ENCODE measurements at places on chromosomes 7 and 10.
A peak's percentile ranks its signal among the peaks of the same experiment; 100 is the strongest.

DNA sequence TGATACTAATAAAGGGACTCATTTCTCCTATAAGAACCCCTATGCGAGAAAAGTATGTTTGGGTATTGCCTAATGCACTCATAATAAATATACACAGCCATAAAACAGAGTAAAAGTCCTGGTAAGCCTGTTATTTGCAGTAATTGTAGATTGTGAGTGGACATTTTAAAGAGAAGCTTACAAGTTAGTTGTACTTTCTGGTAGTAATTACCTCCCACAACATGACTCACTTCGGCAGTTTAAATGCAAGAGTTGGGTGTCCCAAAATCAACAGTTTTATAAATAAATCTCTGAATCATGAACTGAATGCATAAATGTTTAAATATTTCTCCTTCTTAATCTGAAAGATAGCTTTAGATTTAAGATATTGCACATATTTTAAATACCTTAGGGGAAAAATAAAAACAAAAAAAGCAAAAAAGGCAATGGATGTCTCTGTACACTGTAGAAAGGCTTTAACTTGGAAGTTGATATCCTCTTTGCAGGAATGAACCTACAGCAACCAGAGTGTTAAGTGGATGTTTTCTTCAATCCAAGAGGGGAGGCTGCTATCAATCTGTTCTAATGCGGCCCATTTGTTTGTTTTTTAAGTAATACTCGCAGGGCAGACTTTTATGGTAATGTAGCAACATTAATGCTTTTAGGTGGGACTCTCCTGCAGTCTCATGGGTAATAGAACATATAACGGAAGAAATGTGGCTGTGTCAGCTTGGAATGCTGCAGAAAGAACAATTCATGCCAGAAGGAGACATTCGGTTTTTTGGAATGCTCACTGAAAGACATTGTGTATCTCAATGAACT, 57.3 kb upstream of the ZEB1 start:
- no peak for DNase-seq

DNA sequence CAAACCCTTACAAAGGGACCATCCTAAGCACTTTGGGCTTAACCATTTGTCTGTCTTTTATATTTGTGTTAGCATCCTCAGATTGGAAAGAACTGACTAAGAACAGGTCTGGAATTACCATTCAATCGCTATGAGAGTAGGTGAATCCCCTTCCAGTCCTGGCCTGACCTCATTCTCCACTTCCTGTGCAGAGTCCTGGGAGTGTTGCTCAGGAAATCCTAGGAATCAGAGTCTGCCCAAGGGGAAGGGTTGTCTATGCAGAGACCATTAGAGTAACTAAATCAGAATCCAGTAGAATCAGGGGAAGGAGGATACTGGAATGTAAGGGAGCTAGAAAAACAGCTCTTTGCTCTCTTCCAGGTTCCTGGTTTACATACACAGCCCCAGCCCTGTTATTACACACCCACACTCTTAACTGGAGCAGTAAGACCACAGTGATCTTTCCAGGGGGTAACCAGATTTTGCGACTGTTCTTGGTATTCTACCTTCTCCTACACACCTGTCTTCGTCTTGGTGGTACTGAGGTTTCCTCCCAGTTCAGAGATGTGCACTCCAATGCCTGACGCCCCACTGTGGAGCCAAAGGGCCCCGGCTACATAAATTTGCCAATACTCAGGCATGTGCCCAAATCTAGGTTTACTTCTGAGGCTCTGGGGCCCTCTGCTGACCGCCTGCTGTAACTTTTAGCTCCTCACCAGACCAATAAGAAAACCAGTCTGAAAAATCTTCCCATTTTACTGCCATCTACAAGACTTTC, 103.7 kb downstream of the RNF216 start:
- no peak for DNase-seq

GRCh38 chr7:30665043-30665442, 17.2 kb downstream of the CRHR2 start:
- no peak for DNase-seq

DNA sequence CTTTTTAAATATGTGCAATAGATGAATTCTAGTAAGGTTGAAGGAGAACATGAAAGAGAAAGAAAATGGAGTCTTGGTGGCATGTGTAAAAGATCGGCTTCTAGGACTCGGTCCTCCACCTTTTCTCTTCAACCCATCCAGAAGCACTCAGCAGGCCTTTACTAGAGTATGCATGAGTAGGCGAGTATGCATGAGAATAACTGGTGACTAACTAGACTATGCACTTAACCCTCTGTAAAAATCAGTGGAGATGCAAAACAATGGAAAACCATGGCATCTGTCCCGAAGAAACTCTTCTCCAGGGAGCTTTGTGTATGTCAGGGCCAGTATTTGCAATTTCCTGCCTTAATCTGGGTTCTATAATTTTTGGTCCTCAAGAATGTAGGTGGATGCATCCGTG, 40.0 kb upstream of the GRB10 start:
- DNase-seq, result no peak

- DNase-seq, result peak; percentile 84
Measured at GRCh38 chr7:66837007-66837406, 84.0 kb upstream of the TMEM248 start.

DNA sequence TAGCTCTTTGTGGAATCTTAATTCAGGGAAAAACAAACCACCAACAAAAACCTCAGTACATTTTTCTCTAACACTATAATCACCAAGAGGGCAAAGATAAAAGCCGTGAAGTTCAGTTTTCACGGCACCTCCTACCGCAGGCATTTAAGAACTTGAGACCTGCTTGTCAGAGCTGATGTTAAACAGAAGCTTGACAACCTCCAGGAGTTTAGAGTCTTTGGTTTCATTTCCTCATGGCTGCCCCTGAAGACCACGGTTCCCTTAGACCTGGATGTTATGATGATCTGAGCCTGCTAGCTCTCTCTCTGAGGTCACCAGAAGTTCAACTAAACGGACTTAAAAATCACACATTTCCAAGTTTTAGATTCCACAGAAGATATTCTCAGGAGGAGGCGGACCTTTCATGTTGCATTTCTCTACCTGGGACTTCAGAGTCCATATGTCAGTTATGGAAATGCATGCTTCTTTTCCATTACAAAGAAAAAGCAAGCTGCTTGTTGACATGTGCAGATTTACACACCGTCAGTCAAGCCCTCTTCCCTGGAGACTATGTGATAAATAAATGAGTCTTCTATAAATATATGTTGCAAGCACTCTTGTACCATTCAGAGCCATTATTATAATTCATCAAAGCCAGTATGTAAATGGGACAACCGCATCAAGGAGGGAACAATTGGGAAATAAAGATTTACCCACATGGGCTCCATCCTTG, 258.0 kb downstream of the GFRA1 start:
- no peak for DNase-seq

GRCh38 chr10:15579605-15580004, 140.1 kb downstream of the ITGA8 start:
- no peak for DNase-seq

DNA sequence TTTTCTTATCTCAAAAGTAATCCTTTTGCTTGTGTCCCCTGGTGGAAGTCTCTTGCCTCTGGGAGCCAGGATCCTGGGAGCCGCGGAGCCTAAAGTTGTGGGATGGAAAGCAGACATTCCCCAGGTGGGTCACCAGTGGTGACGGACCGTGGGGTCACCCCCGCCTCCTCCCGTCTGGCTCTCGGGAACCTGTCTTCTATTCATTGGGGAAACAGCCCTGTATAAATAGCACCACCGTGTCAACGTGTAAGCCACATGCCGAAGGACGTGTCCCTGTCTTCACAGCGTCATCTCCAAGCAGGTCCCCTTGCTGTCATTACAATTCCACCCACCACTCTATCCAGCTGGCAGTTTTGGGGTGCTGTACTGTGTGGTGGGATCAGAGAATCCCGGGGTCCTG, 87.5 kb downstream of the ELFN1 start:
- no peak for DNase-seq

GRCh38 chr10:52923520-52923919, 150.9 kb upstream of the MBL2 start:
- DNase-seq, result no peak

DNA sequence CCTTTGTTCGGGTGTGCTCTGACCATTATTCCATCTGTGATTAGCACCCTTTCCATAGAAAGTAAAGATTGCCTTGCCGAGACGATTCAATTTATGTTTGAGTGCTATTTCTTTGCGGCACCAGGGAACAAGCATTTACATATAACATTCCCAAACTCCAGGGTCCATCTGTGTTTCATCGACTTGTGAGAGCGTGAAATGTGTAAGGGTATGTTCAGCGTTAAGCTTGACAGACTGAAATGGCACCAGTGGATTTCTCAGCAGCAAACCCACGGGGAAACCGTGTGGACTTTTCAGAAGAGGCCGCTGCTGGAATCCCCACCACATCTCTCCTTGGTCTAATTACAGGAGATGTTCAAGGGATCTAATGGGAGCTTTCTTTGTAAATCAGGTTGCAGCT, 270.5 kb downstream of the TCERG1L start:
- DNase-seq, result no peak

DNA sequence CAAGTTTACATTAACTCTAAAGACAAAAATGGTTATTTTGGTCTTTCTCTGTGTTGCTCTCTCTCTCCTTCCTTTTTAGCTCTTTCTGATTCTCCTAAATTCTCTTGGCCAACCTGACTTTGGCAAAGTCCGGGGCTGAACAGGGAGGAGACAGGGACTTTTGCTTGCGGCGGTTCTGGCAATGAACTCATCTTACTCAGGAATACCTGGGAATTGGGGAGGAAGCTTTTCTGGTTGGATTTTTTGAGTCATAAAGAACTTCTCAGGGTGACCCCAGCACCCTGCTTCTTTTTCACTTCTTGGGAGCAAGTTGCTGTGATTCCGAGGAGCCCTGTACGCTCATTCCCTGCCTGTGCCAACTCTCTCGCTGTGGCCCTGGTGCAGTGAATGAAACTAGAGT, 16.0 kb downstream of the GATA3 start:
- DNase-seq, result no peak

DNA sequence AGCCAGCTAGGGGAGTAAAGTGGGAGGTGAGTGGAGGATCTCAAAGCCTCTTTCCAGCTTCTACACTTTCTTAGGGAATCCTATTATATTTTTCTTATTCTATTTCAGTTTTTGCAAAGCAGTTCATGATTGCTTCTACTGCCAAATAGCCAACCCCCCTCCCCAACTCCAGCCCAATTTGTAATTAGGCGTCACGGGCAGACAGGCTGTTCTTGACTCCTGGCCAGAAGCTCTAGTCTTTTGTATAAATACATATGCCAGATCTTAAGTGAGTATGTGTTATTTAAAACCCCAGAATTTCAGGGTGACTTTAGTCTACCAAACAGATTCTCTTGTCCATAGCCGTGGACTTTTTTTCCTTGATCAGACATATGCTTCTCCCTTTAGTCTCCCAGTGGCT, 255.2 kb downstream of the BUB3 start:
- DNase-seq, result no peak

- DNase-seq, result no peak
Measured at GRCh38 chr7:96116173-96116572, 205.7 kb downstream of the SLC25A13 start.

GRCh38 chr10:108902619-108903285, 1020.6 kb downstream of the XPNPEP1 start:
- no peak for DNase-seq

GRCh38 chr7:135205850-135206249, 5.5 kb downstream of the WDR91 start:
- no peak for DNase-seq

DNA sequence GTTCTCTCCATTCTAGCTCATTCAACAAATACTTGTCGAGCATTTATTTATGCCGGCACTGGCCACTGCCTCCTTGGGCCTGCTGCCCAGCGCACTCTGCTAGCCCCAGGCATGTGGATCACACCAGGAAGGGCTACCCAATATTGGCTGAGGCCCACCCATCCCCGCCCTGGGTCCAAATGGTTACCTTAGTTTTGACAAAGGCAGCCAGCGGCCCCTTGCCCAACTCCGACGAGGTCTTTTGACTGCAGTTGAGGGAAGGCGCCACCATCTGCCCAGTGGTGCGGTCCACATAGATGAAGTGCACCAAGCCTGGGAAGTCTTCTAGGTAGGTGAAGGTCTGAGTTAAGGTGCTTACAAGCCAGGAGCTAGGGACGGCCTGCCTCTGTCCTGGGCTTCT, 7.2 kb upstream of the PYROXD2 start:
- no peak for DNase-seq

DNA sequence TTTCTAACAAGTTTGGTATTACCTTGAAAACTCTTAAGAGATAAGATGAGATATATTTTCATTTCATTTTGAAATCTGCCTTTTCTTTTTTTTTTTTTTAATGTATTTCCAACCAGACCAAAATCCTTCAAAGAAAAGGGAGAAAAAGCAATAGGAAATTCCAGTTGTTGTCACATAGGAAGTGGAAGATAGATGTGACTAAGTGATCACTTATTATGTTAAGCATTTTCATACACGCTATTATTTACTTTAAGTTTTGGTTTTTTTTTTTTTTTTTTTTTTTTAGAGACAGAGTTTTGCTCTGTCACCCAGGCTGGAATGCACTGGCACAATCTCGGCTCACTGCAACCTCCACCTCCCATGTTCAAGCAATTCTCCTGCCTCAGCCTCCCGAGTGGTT, 197.2 kb upstream of the FRMD4A start:
- no peak for DNase-seq

GRCh38 chr7:135165862-135166261, 4.6 kb downstream of the CYREN start:
- no peak for DNase-seq

DNA sequence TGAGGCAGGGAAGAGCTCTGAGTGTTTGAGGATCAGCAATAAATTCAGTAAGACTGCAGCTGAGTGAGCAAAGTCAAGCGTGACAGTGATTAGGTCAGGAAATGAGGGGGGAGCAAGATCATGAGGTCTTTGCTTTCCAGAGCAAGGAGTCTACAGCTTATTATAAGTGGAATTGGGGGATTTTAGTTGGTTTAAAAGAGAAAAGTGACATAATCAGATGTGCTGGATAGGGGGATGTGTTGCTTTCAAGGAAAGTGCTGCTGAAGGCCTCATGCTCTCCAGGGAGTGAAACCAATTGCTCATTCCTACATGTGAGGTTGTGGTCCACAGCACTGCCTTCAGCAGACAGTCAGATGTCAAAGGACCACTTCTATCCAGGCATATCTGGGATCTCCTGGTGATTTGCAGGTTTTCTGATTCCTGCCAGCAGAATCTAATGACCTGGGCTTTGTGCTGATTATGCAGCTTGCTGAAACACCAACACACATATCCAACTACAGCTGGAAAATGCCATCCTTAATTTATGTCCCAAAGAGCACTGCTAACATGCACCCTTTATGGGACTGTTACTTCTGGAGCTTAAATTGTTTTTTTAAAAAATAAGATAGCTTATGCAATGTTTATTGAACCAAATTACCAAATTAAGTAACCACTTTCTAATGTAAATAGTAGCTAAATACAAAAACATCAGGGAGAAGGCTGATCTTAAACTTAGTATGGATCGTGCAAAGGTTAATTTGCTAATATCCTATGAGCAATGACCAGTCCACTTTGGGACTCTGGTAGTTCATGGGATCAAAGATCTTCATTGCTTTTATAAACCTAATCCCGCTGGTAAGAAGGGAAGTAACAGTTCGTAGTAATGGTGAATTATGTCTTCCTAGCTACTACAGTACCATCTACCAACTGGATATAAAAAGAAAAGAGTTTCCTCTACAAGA, 607.6 kb downstream of the KCNMA1 start:
- DNase-seq, result no peak
